ENCODE measurements at places on chromosomes 3 and 15.
A peak's percentile ranks its signal among the peaks of the same experiment; 100 is the strongest.

- DNase-seq, result no peak
These were observed 179.1 kb downstream of the WDR72 start for GRCh38 chr15:53580366-53580765.

DNA sequence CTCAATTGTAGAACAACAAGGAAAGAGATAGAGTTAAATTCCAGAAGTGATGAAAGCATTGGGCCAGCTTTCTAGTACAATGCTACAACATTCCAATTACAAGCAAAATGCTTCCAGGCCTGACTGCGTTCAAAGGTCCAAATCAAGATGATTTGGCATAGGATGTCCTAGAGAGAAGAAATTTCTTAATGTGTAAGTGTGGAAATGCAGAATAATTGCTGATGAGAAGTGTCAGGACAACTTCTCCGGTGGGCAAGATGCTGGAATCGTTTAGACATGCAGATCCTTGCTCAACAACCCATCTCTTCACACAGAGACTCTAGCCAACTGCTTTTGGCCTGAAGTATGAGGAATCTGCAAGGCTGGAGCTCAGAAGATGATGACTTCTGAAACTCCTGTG is 71.1 kb upstream of the PDZRN3 start:
- DNase-seq, result no peak

GRCh38 chr3:113663324-113663750 is 33.1 kb downstream of the USF3 start:
- DNase-seq, result no peak

- no peak for DNase-seq
These were observed 22.7 kb upstream of the CTNNB1 start for GRCh38 chr3:41176596-41176995.

GRCh38 chr3:194121891-194122631 is 13.9 kb upstream of the HES1 start:
- no peak for DNase-seq

GRCh38 chr3:94098452-94098851 is 35.6 kb downstream of the NSUN3 start:
- no peak for DNase-seq

GRCh38 chr3:186207515-186207914 is 98.6 kb upstream of the ETV5 start:
- no peak for DNase-seq

DNA sequence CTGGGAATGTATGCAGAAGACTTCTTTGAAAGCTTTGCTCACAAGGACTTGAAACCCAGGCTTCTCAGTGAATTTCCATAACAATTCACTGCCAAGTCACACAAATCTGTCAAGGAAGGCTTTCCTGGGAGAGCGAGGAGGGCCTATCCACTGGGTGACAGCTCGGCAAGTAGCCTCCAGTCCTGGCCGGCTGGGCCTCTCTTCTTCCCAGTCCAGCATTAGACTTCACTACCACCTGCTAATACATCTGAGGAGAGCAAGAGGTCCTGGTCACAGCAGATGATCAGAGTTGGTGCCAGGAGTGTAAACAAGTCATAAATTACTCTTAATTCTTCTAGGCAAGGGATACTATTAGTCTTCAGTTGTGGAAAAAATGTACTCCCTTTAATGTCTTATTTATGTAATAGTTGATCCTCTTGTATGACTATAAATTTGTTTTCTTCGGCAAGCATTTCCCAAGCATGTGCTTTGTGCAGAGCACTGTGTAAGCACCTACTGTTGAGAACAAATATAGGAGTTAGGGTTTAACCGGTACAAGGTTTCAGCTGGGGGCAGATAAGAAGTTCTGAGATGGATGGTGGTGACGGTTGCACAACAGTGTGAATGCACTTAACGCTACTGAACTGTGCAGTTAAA is 162.9 kb downstream of the VGLL4 start:
- no peak for DNase-seq

DNA sequence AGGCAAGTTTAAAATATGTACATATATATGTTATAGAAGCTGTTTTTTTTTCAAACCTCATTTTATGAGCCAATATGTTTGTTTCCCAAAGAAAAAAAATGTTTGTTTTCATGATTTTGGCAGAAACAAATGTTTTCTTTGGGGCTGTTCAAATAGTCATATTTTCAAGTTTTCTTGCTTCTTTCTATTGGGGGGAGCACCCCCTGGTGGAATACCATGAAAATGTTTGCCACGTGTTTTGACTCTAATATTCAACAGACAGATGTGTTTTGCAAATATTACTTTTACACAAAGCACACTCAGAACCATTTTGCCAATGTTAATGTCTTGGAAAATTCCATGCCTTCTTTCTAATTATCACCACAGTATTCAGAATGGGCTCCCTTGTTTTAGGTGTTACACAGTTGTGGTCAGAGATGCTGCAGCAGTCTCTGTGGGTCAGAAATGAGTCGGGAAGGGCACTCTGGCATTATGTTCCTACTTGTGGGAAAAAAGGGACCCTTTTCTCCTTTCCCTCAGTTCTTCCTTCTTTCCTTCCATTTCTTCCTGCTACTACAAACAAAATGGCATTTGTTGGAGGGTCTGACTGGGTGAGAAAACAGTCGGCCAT is 817.0 kb downstream of the TUSC7 start:
- no peak for DNase-seq

DNA sequence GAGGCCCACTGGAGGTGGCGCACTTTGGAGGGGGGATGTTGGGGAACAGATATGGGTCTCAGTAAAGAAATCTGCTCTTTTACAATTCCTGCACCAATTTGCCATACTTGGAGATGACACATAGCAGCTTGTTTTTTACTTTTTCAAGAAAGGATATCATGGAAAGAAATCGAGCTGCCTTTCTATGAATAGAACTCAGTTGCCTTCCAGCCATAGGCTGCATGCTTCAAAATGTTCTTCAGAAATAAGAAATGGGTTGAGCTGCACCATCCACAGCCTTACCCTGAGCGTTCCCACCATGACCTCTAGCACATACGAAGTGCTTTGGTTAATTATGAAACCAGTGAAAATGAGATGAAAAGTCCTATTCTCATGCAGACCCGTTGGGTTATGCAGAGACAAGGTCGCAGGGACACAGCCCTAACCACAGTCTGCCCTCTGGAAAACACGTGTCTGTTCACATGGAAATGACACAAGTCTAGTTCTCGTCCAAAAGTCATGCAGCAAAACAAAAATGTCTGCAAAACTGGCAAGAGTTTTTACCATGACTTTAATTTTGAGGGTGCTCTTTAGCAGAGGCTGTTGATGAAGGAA is 36.3 kb downstream of the NGRN start:
- DNase-seq, result no peak

DNA sequence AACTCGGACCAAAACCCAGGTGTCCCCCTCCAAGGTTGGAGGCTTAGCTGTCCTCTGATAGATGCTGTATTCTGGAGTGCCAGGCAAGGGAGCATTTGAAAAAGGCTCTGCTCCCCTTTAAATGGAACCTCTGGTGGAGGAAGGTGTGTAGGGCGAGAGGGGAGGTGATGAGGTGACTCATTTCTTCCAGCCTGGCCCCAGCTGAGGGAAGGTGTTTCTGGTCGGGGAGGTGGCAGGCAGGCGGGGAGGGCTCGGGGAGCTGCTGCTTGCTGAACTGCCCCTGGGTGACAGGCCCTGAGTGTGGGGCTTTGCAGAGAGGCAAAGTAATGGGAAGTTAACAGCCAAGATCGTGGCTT is 18.8 kb downstream of the PSTPIP1 start:
- DNase-seq, result peak; percentile 81

- DNase-seq, result no peak
These were observed 371.2 kb upstream of the ROBO2 start for GRCh38 chr3:76668653-76669052.

DNA sequence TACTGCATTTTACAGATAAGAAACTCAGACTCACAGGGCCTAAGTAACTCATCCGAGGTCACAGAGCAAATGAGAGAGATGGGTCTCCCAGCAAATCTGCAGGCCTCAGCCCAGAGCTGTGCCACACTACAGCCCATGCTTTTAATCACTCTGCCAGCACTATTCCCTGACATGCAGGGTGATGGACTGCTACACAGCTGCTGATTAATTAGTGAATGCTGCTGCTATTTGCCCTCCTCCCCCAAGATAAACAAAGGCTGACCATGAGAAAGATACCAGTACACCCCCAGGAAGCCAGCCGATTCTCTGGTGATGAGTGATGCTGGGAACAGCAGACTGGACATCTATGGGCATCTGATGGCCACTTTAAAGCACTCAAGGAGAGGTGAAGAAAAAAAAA is 39.3 kb downstream of the RFTN1 start:
- DNase-seq, result no peak

DNA sequence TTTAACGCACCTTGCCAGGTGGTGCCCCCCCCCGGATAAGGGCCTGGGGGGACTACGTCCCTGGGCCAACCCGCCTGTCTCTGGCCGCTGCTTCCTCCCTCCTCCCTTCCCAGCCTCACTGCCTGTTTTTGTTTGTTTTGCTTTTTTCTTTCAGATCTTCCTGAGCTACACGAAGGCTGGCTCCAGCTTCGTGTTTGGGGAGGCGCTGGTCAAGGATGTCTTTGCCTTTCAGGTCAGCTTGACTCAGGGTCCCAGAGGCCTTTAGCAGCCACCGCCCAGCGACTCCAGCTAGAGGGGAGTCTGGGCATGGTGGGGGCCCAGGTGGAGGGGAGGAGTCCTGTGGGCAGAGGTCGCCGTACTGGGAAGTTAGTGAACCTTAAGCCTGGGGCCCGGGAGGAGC is 24.1 kb downstream of the SLC28A1 start:
- DNase-seq, result no peak

DNA sequence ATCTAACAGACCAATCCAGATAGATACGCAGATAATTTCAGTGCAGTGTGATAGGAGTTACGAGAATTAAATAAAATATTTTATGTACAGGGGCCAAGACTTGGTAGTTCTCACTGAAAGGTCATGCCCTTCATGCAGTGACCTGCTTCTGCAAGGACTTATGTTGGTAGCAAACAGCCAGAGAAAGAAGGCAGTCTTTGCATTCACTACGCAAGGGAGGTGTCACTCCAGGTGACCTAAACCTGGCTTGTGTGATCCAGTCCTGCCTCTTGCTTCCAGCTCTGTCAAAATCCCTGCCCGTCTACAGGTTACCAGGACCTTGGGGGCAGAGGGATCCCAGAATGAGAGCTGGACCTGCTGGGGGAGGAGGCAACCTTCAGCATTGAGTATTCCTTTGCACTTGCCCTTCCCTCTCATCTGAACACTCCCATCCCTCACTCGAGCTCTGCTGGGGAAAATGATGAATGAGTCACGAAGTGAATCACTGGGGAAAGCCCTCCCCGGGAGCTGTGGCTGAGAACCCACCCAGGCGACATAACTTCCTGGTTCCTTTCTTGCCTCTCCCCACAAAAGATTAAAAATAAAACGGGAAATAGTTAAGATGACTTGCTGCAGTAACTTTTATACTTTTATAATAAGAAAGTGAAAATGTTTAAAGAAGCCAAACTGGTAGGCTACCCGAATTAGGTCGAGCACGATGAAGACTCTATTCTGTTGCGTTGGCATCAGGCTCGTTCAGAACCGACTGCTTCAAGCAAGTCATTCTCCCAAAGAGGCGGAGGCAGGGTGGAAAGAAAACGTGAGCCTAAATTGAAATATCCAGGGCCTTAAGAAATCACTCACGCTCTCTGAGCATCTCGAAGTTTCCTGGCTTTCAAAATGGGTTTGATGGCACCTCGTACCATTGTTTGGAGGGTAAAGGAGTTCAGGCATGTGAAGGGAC is 216.1 kb downstream of the SLCO3A1 start:
- no peak for DNase-seq

- no peak for DNase-seq
These were observed 75.8 kb downstream of the COL8A1 start for GRCh38 chr3:99714146-99714545.

GRCh38 chr3:66753670-66754069 is 244.4 kb upstream of the KBTBD8 start:
- DNase-seq, result no peak

DNA sequence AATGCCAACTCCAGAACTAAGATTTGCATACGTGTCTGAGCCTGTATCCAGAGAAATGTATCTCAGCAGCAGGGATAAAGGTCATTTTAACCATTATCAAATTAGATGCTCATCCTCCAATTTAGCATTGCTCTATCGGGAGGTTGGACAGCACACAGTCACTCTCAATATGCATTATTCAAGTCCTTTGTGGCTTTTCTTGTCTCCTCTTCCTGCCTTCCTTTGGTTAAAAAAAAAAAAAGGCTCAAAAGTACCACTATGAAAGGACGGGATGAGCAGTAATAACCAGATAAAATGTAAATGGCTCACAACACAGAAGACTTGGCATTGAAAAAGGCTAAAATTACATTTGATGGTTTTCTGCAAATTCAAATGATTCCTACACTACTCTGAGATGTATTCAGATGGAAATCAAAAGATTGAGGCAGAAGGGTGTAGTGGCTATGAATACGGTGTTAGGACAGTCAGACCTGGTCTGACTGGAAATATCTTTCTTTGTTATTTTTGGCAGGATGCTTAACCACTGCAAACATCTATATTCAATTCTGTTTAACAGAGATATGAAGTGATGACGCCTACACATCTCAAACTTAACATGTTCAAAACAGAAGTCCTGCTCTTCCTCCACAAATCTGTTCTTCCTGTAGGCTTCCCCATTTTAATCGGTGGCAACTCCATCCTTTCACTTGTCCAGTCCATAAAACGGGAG is 109.6 kb downstream of the ADAMTS9 start:
- DNase-seq, result no peak

DNA sequence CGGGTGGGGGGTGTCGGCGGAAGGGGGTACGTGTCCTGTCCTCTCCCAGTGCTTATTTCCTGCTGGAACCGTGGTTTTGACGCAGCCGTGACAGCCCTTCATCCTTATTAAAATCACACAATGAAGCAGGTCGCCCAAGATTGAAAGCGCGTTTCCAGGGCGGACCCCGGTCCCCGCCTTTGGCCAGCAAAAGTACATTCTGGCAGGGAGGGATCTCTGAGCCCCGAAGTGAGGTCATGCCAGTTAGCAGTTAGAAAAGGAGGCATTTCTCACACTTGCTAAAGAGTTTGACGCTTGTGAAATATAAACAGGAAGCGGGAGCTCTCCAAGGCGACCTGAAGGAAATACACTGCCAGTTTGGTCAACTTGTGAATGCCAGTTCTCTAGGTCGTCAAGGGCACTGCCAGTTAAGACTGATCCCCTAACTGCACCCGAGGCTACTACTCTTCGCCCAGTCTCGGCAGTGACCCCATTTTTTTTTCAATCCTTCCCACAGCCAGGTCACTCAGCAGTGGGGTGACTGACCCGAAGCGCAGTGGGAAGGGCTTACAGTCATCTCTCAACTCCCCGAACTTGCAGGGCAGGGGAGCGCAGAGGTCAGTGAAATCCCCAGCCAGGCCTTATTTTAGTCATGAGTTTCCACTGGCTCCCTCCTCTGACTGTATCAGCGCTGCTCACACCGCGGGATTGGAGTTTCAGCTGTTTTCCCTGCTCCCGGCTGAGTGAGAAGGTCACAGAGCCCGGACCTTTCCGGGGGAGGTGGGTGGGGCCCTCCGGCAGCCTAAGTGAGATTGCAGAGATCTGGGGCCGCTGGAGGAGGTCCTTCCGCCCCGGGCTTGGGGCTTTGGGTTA is 2.0 kb upstream of the BHLHE40 start:
- DNase-seq, result peak; percentile 69

GRCh38 chr3:184586851-184587250 is 25.3 kb downstream of the EPHB3 start:
- no peak for DNase-seq

Data from activated naive CD8-positive, alpha-beta T cell treated with anti-CD3 and anti-CD28 coated beads, Interleukin-2, amount 10 ng/mL, durations not matched to agents 7 days and 5 days (primary cell).